ENCODE measurements at places on chromosomes 4 and X. TPM values are rescaled to one million over a fixed set of nuclear protein-coding genes. Genes with fewer than 3 reads are reported as not detected.
A peak's percentile ranks its signal among the peaks of the same experiment; 100 is the strongest.

Gene S100G
- not detected for total RNA-seq

Gene SLC38A5
- 21.5 TPM for total RNA-seq

Gene UBQLN2
- 31.6 TPM for total RNA-seq

Gene PRKG2
- 8.1 TPM for total RNA-seq

Gene LDB2
- 139 TPM for total RNA-seq

DNA sequence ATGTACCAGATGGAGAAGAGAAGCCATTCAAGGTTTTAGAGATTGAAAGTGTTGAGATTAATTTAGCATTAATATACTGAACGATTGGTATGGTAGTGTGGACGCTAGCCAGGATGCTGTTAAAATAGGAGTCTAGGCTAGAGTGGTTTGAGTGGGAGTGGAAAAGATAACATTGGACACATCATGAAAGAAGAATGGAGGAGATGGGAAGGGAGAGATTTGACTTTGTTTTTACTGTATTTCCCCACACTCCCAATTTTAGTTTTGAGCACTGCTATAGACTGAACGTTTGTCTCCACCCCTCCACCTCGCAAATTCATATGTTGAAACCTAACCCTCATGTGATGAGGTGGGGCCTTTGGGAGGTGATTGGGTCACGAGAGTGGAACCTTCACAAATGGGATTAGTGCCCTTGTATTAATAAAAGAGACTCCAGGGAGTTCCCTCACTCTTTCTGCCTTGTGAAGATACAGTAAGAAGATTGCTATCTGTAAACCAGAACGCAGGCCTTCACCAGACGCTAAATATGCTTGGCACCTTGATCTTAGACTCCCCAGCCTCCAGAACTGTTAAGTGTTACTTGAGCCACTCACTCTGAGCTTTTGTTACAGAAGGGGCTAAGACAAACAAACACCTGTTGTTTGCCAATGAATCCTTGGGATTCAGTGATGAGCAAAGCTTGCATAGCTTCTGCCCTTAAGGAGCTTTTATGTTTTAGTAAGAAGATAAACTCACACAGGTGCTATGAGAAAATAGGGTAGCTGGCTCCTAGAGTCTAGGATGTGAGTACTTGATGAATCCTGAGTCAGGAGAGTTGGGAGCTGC is 25.8 kb downstream of the USP9X start:
- no peaks in the 10 kb centered on the region for H3K36me3 ChIP-seq
- DNase-seq: no peak
- H3K27me3 ChIP-seq: no peaks in the 10 kb centered on the region
- no peak overlapping the region for H3K27ac ChIP-seq
- H3K4me3 ChIP-seq: no peak overlapping the region
- H3K4me1 ChIP-seq: peaks cover 22% of the 10 kb centered on the region

- H3K4me1 ChIP-seq: no peaks in the 10 kb centered on the region
- H3K4me3 ChIP-seq: no peak overlapping the region
- no peaks in the 10 kb centered on the region for H3K36me3 ChIP-seq
- no peaks in the 10 kb centered on the region for H3K27me3 ChIP-seq
- no peak overlapping the region for H3K27ac ChIP-seq
- DNase-seq: no peak
Observed at GRCh38 chr4:188781655-188782054, 642.4 kb downstream of the TRIML1 start.

DNA sequence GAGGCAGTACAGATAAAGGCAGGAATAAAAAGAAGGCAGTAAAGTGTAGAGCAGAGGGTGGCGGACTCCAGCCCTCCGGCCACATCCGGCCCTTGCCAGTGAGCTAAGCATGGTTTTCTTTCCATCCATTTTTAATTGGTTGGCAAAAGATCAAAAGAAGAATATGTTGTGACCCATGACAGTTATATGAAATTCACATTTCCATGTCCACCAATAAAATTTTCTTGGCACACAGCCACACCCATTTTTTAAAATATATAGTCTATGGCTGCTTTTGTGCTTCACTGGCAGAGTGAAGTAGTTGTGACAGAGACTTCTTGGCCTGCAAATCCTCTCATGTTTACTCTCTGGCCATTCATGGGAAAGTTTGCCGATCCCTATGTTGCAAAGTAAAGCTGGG is 29.8 kb downstream of the SLC9A6 start:
- H3K27me3 ChIP-seq: no peaks in the 10 kb centered on the region
- H3K27ac ChIP-seq: no peak overlapping the region
- H3K36me3 ChIP-seq: peaks cover 16% of the 10 kb centered on the region

DNA sequence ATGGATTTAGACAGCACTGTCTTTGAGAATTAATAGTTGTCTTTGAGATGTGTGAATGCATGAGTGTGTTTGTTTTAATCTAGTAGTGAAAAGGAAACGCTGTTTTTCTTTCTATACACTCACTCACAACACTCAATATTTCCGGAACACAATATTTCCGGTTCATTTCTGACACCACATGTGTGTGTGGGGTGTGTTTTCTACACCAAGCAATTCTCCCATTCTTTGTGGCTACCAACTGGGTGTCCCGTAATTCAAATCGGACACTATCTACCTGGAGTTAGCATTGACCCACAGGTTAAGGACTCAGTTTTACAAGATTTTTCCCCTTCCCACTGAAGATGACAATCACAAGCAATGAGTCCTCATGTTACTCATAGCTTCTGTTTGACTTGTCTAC is 113.9 kb downstream of the SNCA start:
- no peak overlapping the region for H3K27ac ChIP-seq
- H3K36me3 ChIP-seq: no peaks in the 10 kb centered on the region
- DNase-seq: no peak
- H3K27me3 ChIP-seq: no peaks in the 10 kb centered on the region
- no peaks in the 10 kb centered on the region for H3K4me1 ChIP-seq

- H3K36me3 ChIP-seq: no peaks in the 10 kb centered on the region
- H3K27me3 ChIP-seq: no peaks in the 10 kb centered on the region
- no peak for DNase-seq
- H3K27ac ChIP-seq: no peak overlapping the region
- no peak overlapping the region for H3K4me3 ChIP-seq
- peaks cover 15% of the 10 kb centered on the region for H3K4me1 ChIP-seq
Observed at GRCh38 chrX:65642914-65643491, 24.5 kb upstream of the MSN start.

DNA sequence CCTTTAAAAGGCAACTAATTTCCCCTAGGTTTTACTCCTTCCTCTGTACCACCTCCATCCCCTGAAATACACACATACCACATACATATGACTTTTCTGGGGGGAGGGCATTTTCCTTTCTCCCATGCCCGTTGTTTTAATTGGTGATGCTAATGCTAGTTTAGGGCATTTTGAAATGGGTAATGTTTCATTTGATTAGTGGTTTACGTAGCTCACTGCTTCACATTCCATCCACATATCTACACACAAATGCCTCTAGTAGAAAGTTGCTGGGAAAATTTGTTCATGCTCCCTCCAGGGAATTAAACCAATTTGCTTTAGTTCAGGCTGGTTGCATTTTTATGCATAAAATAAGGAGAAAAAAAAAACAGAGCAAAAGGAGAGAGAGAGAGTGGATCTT is 231.2 kb downstream of the FRAS1 start:
- no peak overlapping the region for H3K27ac ChIP-seq
- no peaks in the 10 kb centered on the region for H3K27me3 ChIP-seq
- no peak for DNase-seq
- no peaks in the 10 kb centered on the region for H3K36me3 ChIP-seq

DNA sequence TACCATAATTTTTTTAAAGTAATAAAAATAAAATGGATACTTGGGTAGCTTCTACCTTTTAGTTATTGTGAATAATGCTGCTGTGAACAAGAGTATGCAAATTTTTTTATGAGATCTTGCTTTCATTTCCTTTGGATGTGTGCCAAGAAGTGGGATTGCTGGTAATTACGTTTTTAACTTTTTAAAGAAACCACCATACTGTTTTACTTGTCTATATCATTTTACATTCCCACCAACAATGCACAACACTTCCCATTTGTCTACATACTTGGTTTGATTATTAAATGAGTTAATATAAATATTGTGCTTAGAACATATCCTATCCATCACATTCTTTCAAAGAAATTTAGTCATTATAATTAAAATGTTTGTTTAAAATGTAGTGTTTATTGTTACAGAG is 3.9 kb upstream of the SULT1B1 start:
- DNase-seq: no peak
- H3K27ac ChIP-seq: no peak overlapping the region
- no peak overlapping the region for H3K4me3 ChIP-seq

GRCh38 chr4:159395693-159396092 is 292.8 kb downstream of the RAPGEF2 start:
- no peaks in the 10 kb centered on the region for H3K36me3 ChIP-seq
- no peak for DNase-seq
- no peaks in the 10 kb centered on the region for H3K27me3 ChIP-seq
- H3K4me3 ChIP-seq: no peak overlapping the region

GRCh38 chr4:135114079-135114478 is 912.5 kb upstream of the PABPC4L start:
- no peaks in the 10 kb centered on the region for H3K4me1 ChIP-seq
- no peak for DNase-seq
- no peaks in the 10 kb centered on the region for H3K27me3 ChIP-seq
- H3K4me3 ChIP-seq: no peak overlapping the region
- no peak overlapping the region for H3K27ac ChIP-seq

GRCh38 chr4:159010563-159011260 is 92.2 kb upstream of the RAPGEF2 start:
- H3K4me3 ChIP-seq: no peak overlapping the region
- no peaks in the 10 kb centered on the region for H3K36me3 ChIP-seq

DNA sequence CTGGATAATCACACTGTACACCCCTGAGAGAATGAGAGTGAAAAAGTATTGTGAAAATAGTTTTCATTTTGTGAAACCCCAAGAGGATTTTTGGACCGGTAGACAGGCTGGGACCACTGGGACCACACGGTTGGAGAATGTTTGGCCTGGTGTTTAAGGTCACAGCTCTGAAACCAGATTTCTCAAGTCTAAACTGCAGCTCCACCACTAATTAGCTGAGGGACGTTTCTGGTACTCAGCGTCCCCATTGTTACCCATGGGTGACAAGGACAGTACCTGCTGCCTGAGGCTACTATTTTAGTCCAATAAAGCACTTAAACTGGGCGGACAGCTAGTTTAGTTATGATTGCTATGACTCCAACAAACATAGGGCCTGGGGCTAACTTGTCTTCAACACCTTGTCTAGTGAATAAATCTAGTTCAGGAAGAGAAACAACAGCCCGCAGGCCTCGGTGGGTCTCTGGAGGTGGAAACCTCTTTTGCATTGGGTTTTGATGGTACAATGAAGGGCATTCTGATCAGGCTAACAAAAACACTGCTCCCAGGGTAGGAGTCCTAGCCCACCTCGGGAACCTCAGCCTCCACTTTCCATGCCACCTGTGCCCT is 509 bp upstream of the USP11 start:
- no peak for DNase-seq
- H3K27ac ChIP-seq: peak overlapping the region; percentile 97
- peaks cover 16% of the 10 kb centered on the region for H3K36me3 ChIP-seq
- H3K4me1 ChIP-seq: peaks cover 5% of the 10 kb centered on the region
- H3K4me3 ChIP-seq: peak overlapping the region; percentile 60

GRCh38 chr4:153725136-153725830 is 34.5 kb downstream of the RNF175 start:
- no peaks in the 10 kb centered on the region for H3K36me3 ChIP-seq
- H3K4me1 ChIP-seq: no peaks in the 10 kb centered on the region
- no peaks in the 10 kb centered on the region for H3K27me3 ChIP-seq
- H3K27ac ChIP-seq: no peak overlapping the region

- no peak overlapping the region for H3K4me3 ChIP-seq
- no peak overlapping the region for H3K27ac ChIP-seq
- DNase-seq: no peak
- H3K4me1 ChIP-seq: no peaks in the 10 kb centered on the region
- H3K27me3 ChIP-seq: no peaks in the 10 kb centered on the region
- H3K36me3 ChIP-seq: peaks cover 15% of the 10 kb centered on the region
Observed at GRCh38 chrX:154698630-154699248, 45.4 kb upstream of the CTAG2 start.

GRCh38 chr4:56821381-56822243 is at the start of gene SPINK2:
Gene SPINK2 (minus strand): TSS chr4:56821701. CDS start chr4:56821662, 39 bp downstream.
- no peak within 1 kb of the TSS for H3K27ac ChIP-seq
- H3K4me3 ChIP-seq: peak within 1 kb of the TSS; percentile 48
- H3K36me3 ChIP-seq: no peaks in the 10 kb centered on the region
- peak; percentile 78 for DNase-seq

GRCh38 chrX:80354966-80355465 is 65.2 kb upstream of the TENT5D start:
- no peaks in the 10 kb centered on the region for H3K36me3 ChIP-seq
- no peak overlapping the region for H3K27ac ChIP-seq
- H3K27me3 ChIP-seq: no peaks in the 10 kb centered on the region
- H3K4me1 ChIP-seq: no peaks in the 10 kb centered on the region
- DNase-seq: no peak

DNA sequence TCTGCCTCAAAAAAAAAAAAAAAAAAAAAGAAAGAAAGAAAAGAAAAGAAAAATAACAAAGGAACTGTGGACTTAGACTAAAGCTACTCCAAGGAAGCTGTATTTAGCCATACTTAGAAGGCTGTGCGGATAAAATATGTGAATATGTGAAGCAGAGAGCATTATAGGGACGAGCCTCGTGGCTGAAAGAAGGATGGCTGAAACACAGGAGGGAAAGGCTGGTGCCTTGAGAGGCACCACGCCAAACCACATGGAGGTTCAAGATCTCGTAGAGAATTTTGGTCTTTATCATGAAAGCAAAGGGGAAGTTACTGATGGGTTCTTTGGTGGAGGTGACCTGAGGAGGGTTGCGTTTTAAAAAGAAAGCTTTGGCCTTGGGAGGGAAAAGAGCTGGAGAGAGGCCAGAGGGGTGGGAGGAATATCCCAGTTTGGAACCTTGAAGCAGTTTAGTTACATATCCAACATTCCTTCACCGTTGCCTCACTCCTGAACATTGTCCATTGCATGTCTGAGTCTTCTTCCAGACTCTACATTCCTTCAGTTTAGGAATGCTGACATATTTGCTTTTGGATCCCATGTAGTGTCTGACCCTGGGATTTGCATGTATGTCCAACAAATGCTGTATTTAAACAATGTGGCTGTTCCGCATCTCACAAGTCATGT is 82.5 kb downstream of the CPE start:
- no peak overlapping the region for H3K27ac ChIP-seq
- no peak for DNase-seq
- no peaks in the 10 kb centered on the region for H3K36me3 ChIP-seq

DNA sequence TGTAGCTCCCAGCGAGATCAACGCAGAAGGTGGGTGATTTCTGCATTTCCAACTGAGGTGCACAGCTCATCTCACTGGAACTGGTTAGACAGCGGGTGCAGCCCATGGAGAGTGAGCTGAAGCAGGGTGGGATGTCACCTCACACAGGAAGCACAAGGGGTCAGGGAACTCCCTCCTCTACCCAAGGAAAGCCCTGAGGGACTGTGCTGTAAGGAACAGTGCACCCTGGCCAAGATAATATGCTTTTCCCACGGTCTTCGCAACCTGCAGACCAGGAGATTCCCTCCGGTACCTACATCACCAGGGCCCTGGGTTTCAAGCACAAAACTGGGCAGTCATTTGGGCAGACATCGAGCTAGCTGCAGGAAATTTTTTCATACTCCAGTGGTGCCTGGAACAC is 216.4 kb upstream of the TET2 start:
- no peak for DNase-seq
- no peaks in the 10 kb centered on the region for H3K27me3 ChIP-seq
- no peak overlapping the region for H3K4me3 ChIP-seq

Data from upper lobe of right lung (tissue), 1 donor.